CD4-positive, alpha-beta T cell treated with Interleukin-17A for 4 hours (primary cell): ENCODE measurements at places on chromosomes 2 and 18.

- peak; percentile 4 for DNase-seq
Observed at GRCh38 chr2:61853086-61853846, 594 bp downstream of the FAM161A start.

GRCh38 chr2:229521576-229521975 lies 192.8 kb downstream of the DNER start:
- no peak for DNase-seq

DNA sequence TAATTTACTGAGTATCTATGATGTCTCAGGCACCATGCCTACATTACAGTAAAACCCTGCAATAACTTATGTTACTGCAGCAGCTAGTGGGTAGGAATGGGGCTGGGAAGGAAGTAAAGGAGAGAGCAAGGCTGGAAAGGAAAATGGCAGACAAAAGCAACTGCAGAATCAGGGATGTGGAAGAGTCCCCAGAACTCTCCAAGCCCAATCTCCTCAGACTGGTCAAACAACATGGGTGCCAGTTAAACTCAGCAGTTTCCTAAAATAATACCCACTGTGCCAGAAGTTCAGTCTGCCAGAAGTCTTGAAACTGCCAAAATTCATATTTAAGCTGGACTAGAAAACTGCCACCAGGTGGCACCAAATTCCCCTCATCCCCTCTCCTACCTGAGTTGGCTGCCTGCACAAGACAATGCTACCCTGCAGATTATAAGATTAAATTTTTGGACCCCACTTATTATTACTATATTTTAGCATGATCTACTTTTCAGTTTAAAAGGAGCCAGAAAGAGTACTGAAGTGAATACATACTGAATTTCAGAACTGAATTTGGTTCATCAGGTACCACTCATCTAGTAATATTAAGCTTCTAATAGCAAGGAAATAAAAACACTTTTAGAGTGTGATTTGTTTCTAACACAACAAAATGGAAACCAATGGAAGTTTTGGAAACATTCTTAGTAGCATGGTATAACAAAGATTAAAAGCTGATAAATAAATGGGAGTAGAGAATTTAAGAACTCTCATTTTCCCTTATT lies 86.8 kb upstream of the DNER start:
- DNase-seq = peak; percentile 87

GRCh38 chr2:72911256-72911655 lies 6.1 kb upstream of the EMX1 start:
- DNase-seq = no peak

DNA sequence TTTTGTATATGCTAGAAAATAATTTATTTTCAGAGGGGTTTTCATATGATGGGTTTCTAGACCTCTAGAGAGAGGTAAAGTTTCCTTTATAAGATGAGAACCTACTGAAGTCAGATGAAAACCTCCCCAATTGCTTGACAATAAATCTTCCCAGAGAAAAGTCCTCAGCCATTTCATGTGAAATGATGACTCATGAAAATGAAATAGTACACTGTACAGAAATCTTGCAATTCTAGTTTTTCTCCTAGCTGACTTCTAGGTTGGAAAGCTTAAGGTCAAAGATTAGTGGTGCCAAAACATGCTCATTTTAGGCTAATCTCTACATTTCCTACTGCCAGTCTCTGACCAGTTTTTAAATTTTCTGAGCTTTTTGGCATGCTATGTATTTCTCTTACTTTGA lies 826.5 kb upstream of the FSHR start:
- no peak for DNase-seq

DNA sequence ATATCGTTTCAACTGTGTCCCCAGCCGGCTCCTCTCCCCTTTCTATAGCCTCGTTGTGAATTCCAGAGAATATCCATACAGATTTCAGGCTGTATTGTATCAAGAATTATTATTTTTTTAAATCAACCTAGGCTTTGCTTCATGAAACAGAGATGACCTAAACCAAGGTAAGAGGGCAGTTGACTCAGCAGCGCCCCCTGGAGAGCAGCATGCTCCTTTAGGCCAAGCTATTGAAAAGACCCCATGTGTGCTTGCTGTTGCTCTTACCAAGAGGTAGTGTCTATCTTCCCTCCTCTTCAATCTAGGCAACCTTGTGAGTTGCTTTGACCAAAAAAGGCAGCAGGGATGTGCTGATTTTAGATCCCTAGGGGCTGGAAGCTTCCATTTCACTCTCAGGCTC lies 426.7 kb upstream of the SMIM21 start:
- no peak for DNase-seq

DNA sequence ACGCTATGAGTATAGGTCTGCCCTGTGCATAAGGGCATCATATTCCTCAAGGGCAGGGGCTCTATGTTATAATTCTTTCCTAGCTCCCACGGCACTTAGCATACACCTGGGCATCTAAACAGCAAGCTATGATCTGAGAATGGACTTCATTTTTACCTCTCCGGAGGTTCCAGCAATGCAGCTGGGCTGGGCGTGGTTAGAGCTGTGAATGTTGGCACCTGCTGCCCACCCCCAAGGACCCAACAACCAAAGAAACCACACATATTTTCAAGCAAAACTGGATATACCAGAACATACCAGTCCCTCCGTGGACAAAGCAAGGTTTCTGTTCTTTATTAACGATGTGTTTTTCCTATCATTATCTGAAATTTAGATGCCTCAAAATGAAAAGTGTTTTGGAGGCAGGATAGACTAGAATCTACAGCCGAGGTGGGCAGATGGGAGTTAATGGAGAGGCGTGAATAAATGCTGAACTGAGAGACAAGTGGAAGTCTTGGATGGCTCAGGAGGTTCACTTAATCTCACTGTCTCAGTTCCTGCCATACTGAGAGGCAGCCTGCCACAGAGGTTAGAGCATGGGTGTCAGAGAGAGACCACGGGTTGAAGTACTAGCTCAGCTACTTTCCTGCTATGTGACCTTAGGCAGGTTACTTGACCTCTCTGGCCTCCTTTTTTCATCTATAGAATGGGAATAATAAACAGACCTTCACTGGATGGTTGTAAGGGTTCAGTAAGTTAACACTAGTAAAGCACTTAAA lies 186.6 kb upstream of the SMAD2 start:
- no peak for DNase-seq

DNA sequence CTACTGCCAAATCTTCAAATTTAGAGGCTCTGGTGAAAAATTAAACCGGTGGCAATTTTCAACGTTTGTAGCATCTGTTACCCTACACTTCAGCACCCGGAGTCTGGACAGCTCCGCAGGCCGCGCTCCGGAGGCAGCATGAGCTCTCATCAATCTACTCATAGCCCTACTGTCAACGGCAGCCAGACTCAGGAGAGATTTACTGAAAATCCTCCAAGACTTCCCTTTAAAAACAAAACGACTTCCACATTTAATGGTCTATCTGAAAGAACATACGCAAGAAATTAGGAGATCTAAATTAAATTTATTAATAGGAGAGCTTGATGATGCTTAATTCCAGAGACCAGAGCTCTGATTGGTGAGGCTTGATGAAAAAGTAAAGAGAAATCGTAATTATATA lies 970 bp upstream of the ADCYAP1 start:
- DNase-seq = no peak

GRCh38 chr2:9310377-9310776 lies 103.8 kb downstream of the ASAP2 start:
- no peak for DNase-seq

DNA sequence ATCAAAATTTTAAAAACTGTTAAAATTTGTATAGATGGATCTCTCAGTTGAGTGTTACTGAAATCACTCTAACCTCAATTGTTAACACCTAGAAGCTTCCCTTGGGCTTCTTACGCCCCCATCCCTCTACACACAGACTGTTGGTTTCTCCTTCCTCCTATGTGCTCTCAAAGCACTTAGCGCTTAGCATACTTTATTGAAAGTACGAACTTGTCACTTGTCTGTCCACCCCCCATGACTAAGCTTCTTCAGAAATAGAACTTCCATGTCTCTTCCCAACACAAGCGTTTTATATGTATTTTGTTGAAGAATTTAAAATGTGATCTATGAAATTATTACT lies 441 bp downstream of the MPHOSPH10 start:
- DNase-seq = no peak

- no peak for DNase-seq
Observed at GRCh38 chr18:50171406-50171805, 23.5 kb downstream of the MYO5B start.

DNA sequence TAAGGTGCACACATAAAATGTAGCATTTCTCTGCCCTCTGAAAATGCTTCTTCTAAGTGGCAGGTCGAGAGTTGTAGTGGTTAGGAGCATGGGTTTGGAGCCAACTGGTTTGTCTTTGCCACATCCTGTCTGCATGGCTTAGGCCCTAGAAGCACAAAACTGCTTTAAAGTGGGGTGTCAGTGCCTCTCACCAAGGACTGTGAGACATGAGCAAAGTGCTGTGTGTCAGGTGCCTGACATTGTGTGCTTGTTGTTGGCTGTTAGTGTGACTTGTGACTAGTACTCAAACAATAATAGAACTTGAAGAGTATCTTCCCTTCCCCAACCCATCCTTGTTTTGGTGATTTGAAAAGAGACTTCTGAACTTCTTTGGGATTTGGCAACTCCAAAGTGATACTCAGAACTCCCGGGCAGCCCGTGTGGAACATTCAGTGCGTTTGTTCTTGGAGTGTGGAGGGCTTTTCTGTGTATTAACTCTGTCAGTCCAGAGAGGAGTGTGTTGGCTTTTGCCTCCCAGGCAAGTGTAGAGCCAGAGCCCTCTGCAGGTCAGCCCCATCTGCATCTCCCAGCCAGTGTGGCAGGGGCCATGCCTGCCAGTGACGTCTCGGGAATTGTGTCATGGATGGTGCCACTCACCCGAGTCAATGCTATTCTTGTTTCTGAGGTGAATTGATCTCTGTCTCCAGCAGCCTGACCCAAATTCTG lies 5.0 kb downstream of the MGAT5 start:
- DNase-seq = peak; percentile 77

- no peak for DNase-seq
Observed at GRCh38 chr18:10381951-10382350, 72.5 kb upstream of the APCDD1 start.

- no peak for DNase-seq
Observed at GRCh38 chr2:63596401-63596883, 7.7 kb downstream of the MDH1 start.

DNA sequence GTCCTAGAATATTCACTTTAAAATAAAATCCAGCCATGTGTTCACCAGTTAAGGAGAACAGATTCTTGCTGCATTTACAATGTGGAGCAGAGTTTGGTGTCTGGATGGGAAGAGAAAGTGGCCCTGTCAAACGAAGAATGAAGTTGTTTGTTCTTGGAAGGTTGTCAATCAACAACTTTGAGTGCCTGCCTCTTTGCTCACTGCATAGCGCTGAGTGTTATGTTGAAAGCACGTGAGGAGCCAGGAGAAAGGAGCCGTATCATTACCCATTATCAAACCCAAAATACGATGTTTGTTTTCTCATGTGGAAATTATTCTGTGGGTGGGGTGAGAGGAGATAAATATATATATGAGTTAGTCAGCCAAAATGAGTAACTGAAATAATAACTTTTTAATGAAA lies 492.5 kb upstream of the POU3F3 start:
- DNase-seq = no peak

DNA sequence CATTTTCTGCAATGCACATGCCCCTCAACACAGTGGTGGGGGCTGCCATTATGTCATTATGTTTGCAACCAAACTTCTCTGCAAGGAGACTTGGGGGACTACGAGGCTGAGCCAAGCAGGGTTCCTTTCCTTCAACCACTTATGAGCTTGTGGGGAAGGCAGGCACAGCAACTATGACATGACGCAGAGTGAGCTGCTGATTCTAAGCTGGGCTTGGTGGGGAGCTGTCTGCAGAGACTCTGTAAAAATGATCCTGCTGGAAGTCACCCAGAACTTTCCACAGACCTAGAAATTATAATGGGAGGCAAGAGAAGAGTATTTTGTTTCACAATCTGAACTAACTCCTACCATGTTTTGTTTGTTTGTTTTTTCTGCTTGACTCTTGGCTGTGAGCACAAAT lies 55.6 kb downstream of the INPP5D start:
- no peak for DNase-seq

- no peak for DNase-seq
Observed at GRCh38 chr2:73063472-73063871, 8.0 kb downstream of the SFXN5 start.

GRCh38 chr2:118975133-118975532 lies 33.1 kb downstream of the MARCO start:
- DNase-seq = no peak

GRCh38 chr2:180787330-180787729 lies 193.1 kb upstream of the UBE2E3 start:
- DNase-seq = no peak

- no peak for DNase-seq
Observed at GRCh38 chr2:112821682-112822081, 14.9 kb downstream of the IL1B start.

- no peak for DNase-seq
Observed at GRCh38 chr2:96135621-96136020, 2.7 kb downstream of the ASTL start.

DNA sequence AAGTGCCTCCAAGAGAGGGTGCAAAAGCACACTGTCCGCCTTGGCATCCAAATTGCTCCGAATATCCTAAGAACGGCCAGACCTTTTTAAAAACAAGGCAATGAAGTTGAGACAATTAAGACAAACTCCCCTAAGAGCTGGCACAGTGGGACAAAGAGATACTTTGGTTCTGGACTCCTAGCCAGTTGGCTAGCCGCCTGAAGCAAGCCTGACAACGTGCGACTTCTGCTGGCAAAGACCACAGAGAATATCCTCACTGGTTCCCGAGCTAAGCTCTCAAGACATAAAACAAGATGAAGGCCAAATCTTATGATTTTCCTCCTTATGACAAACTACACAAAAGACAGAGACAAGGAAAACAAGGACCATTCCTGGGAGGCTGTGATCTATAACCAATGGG lies 32.7 kb downstream of the CHRNA1 start:
- no peak for DNase-seq

DNA sequence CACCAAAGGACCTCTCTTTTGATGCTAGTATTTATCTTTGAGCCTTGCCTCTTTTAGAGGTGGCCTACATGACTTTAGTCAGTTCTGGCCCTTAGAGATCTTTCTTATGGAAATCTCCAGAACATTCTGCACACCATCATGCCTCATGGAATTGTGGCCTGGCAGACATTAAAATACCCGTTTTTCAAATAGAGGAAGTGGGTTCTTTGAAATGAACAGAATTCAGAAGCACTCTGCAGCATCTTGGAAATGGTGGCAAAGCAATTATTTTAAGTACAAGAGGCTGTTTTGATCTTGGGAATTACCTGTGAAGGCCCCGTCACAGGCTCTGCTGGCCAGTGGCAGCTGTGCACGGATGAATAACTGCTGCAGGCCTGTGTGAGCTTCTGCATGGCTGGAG lies 40.7 kb upstream of the APCDD1 start:
- DNase-seq = no peak
